Fibroblast of skin of right biceps (primary cell): ENCODE measurements at places on chromosomes 6 and 20.

DNA sequence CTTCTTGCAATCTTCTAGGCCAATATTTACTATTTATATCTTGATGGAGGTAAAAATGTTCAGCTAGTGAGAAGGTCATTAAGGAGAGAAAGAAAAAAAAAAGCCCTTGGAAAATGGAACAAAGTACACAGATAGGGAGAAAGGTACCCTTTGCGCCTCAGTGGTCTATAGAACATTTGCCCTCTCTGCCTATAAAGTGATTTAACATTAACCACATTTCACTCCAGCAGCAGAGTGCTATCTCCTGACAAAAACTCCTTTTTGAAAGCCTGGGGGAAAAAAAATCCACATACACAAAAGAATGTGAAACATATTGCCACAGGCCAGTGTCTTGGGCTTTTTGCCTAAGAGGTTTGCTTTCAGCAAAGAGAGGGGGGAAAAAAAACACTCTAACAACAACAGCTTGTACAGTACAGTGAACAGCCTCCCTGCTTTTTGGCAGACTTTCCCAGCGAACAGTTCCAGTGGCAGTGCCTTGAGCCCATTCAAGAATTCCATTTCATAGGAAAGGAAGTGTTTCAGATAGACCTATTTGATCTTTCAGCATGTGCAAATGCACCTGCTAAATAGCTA is 695 bp downstream of the ARHGAP18 start:
- DNase-seq = peak; percentile 55

- DNase-seq = no peak
These were observed 48.4 kb downstream of the FOXF2 start for GRCh38 chr6:1437553-1438406.

GRCh38 chr6:162753775-162754174 is 26.0 kb downstream of the PACRG start:
- DNase-seq = no peak

DNA sequence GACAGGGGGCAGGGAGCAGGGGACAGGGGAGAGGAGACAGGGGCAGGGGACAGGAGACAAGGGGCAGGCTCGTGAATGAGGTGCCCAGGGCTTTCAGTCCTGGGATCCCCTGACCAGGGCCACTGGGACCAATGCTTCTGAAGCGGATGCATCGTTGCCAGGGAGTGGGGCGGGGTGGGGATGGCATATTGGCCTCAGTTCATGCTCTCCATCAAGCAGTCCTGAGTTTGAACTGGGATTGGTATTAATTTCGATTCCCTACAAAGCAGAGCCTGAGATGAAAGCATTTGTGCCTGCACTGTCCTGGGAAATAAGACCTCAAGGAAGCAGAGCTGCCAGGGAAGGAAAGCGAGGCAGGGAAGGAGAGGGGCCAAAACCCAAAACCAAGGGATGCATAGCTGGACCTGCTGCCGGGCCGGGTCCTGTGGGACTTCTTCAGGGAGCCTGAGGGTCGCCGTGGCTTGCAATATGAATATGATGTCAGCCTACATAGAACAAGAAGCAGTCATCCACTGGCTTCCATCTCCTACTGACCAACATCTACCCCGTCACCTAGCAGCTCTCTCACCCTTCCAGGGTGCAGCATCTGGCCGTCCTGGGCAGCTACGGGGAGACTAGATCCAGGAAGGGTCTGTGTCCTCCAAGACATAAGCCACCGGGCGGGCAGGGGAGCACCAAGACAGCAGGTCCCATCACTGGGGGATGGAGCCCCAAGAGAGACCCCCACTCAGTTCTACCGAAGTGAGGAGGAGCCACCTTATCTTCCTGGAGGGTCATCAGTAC is 233.3 kb downstream of the SYNDIG1 start:
- DNase-seq = no peak

DNA sequence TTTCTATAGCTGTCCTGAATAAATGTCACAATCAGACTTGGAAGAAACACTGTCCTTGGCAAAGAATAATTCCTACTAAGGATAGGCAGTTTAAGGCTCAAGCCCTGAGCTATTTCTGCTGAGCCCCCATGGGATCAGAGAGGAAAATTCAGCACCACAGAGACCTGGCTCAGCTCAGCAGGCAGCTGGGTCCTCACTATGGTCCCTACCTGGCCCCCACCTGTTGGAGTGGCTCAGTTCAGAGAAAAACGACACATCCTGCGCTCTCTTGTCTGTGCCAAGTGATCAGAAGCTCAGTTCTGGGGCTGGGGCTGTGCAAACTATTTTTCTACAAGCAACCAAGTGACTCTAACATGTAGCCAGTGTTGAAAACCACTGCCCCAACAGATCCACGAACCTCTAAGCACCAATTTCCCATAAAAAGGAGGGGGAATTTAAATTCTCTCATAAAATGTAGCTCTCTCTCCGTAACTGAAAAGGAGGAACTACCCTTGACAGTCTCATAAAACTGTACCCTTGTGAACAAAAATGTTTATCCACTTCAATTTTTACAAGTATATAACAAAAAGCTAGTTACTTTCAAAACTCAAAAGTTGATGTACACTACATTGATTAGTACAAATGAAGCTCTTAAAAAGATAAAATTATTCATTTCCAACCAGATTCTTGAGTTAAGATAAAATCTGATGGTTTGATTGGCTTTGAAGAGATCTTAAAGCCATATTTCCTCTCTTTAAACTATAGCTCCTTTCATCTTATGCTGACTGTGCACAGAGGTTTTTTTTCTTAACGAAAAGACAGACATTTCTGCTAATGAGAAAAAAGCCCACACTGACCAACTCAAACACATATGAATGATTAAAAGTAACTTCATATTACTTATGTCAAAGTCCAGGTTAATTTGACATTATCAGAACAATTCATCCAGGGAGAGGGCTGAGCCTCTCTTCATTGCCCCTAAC is 52.0 kb downstream of the KIF13A start:
- DNase-seq = no peak

- DNase-seq = no peak
These were observed 145.0 kb downstream of the HTR1B start for GRCh38 chr6:77318256-77318655.

DNA sequence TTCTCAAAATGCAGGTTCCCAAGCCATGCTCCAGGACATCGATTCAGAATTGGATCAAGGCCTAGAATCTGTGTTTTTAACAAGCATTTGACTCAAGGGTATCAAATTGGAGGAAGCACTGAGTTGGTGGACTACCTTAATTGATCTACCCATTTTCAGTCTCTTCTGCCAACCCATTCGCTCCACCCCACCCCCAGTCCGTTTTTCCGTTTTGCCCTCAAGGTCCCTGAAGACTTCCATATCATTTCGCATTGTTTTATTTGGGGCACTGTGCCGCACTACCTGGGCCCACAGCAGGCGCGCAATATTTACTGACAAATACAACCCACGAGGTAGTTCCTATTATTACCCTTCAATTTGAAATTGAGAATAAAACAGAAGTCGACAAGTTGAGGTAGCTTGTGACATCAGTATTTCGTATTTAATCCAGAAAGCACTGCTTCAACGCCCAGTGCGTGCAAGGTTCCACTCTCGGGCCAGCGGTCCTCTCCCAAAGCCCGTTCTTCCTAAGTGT is 557 bp upstream of the DHX35 start:
- no peak for DNase-seq

- no peak for DNase-seq
These were observed 350.9 kb downstream of the PREX1 start for GRCh38 chr20:48476854-48477253.

DNA sequence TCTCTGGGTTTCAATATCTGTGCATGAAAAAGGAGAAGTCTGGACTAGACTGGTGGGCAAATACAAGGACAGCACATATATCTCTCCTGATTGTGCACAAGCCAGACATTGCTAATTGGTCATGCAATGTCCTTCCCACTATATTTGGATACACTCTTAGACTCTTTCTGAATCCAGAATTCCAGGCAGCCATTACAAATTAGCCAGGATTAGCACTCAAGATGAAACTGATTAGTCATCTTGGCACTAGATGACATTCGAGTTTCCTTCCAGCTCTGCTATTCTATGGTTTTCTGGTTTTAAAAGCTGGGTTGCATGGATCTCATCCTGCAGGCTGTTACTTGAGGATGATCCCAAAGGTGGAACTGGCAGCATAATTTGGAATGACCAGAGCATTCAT is 73.2 kb downstream of the SCP2D1 start:
- no peak for DNase-seq

DNA sequence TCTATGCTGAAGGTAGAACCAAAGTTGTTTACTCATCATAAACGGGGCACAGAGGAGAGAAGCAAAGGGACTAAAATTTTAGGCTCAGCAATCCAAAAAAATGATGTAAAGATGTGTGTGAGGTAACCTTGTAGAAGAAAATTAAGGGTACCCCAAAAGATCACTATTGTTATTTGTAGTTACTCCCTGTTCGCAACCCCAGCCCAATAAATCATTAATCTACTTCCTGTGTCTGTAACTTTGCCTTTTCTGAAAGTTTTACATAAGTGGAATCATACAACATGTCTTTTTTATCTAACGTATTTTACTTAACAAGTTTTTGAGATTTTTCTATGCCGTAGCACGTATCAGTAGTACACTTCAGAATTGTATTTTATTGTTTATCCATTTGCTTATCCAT is 1114.8 kb upstream of the GJE1 start:
- DNase-seq = no peak

DNA sequence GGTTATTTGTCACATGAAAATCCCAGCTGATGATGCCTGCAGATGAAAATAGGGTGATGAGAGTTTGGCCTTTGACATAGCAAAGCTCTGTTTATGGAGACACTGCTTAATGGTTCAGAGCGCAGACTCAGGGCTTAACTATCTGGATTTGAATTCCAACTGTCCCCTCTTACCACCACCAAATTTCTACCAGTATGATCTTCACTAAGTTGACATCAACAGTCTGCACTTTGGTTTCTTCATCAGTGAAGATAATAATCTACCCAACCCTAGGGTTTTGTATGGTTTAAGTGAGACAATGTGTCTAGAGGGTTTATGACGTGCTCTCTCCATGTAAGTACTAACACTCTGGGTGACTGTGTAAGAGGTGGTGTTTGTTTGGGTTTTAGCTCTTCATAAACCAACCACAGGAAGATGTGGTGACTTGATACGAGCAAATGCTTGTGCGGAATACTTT is 151.4 kb upstream of the TNFAIP3 start:
- DNase-seq = peak; percentile 67

DNA sequence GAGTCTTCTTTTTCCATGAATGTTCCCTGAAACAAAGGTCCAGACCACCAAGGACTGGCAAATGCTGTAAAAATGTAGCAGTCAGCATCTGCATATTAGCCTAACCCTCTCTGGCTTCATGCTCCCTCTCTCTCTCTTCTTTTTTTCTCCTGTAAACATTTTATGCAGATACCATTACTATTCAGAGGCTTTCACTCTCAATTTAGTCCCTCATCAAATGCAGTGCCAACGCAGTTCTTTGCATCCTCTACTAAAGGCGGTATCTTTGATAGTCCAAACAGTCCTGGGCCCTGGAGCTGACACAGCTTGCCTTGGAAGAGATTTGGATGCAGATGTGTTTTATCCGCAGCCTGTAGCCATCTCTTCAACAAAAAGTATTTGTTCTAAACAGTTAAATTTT is 167.1 kb upstream of the MMS22L start:
- no peak for DNase-seq

DNA sequence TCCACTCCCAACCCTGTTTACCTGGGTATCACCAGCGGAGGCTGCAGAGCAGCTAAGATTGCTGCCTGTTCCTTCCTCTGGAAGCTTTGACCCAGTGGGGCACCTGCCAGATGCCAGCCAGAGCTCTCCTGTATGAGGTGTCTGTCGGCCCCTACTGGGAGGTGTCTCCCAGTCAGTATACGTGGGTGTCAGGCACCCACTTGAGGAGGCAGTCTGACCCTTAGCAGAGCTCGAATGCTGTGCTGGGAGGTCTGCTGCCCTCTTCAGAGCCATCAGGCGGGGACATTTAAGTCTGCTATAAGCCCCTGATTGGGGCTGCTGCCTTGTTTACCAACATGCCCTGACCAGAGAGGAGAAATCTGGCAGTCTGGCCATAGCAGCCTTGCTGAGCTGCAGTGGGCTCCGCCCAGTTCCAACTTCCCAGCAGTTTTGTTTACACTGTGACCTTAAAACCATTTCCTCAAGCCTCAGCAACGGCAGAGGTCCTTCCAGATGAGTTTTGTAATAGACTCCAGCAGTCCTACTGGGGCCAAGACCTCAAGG is 2.8 kb downstream of the RAET1E start:
- peak; percentile 24 for DNase-seq

GRCh38 chr6:72733045-72733444 is 111.2 kb downstream of the KCNQ5 start:
- DNase-seq = no peak

- DNase-seq = no peak
These were observed 236.8 kb upstream of the RREB1 start for GRCh38 chr6:6870921-6871320.

GRCh38 chr20:15937179-15937578 is 636.1 kb downstream of the KIF16B start:
- no peak for DNase-seq

GRCh38 chr6:29824144-29824543 is 3.5 kb upstream of the HLA-G start:
- no peak for DNase-seq

- peak; percentile 99 for DNase-seq
These were observed 59.7 kb downstream of the HIVEP2 start for GRCh38 chr6:142885182-142885867.

- DNase-seq = peak; percentile 88
These were observed at the start of gene TMEM14A for GRCh38 chr6:52670502-52671409. TSS of gene TMEM14A (plus strand) at chr6:52671113. CDS start at chr6:52677103, 5,990 bp downstream.

DNA sequence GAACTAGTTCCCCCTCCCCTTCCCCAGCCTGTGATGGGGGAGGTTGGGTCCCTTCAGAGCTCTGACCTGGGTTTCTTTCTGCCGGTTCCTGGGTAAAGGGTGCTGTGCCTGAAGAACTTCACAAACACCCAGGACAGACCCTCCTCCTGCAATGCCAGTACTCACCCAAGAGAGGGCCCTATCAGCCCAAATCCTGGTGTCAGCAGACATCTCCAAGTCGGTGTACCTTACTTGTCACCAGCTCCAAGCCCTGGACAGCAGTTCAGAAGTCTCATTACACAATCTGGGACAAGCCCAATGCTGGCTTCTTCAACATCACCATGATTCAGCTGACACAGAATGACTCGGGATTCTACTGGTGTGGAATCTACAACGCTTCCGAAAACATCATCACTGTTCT is 467 bp downstream of the TREML4 start:
- no peak for DNase-seq

DNA sequence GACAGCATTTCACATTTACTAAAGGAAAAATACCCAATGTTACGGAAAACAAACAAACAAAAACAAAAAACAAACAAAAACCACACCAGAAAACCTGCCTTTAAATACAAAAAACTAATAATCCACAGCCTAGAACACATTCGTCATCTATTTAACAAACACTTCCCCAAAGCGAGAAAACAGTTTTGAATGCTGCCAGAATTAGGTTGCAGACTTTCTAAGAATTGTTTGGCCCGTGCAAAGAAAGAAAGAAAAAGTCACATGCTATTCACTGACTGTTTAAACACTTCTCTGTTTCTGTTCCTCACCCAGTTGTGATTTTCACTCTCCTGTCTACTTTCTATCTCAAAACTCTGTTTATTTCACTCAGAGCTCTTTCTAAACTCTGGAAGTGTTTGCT is 52.5 kb downstream of the BCAS1 start:
- DNase-seq = no peak

- peak; percentile 70 for DNase-seq
These were observed 187.7 kb downstream of the UST start for GRCh38 chr6:148934539-148934938.
